ENCODE measurements at places on chromosomes 12 and 14.

DNA sequence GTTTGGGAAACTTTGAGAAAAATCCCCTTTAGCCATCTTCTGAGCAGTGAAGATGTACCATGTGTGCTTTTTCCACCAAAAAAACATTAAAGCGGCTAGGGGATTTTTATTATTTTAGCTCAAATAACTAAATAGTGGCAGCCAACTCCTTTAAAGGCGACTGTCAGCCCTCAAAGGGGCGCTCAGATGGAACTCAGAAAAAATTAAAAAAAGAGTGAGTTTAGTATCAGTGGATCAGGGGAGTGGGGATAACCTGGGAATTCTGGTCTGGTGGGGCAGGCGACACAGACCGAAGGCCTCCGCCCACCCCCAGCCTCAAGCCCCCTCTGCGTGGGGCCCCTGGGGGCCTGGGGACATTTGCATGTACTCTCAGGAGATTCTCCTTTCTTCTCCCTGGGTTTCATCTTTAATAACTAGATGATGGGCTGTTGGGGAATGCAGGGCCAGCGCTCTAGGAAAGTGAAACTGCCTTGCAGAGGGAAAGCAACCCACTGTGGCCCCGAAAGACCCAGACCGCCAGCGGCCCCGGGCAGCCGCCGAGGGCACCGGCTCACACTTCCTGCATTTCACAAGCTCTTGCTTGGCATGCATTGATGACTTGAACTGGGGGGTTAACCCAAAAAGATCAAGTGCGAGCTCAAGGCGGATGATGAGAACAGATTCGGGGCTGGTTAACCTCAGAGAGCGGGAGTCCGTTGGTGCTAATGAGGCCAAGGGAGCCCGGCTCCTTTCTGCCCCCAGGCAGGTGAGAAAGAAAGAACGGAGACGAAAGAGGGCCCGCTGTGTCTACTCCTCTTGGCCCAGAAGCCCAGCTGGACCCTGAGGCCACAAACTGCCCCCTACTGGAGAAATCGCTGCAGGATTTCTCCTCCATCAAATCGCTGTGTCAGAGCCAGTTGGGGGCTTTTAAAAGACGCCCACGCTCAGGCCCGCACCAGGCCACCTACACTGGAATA lies 7.3 kb upstream of the BATF start:
- DNase-seq, result no peak

DNA sequence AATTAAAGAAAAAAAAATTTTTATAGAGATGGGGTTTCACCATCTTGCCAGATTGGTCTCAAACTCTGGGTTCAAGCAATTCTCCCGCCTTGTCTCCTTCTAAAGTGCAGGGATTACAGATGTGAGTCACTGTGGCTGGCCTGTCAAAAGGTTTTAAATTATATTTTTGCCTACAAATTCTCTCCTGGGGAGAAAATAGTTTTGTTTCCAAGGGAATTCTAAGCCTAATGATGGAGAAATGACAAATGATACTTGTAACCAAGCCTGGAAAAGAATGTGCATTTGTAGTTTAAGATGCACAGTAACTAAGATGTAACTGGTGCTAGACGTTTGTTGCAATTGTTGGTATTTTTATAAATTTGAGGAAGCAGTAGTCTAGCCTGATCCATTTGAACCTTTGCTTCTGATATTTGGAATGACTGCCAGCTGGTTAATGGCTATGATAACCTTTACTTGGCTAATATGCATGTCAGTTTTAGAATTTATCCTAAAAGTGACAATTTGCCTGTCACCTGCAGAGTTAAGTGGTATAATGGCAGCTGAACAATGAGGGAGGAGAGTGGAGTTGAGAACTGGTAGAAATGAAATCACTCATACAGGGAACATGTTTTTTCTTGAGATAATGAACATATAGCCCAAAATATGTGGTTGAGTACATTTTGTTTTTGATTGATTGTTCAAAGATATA lies 148.0 kb downstream of the FUT8 start:
- DNase-seq, result no peak

- DNase-seq, result no peak
These were observed 27.6 kb downstream of the TUBA1A start for GRCh38 chr12:49161092-49161795.

- no peak for DNase-seq
These were observed 13.0 kb upstream of the GPR68 start for GRCh38 chr14:91257328-91258010.

DNA sequence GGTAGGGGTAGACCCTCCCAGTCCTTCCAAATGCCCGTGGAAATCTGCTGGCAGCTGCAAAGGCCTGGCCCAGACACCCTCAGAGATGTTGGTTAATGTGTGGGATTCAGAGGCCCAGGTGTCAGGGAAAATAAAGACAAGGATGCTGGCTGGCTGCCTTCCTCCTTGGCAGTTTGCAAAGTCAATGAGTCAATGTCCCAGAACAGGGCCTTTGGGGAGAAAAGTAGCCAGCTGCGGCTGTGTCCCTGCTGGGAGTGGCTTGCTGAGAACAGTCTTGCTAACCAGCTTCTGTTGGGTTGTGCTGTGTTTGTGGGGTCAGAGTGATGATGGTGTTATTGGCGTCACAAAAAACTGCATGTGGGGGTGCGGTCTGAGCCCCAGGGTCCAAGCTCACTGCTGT lies 29.2 kb downstream of the GLRX5 start:
- no peak for DNase-seq

GRCh38 chr14:54776361-54777001 lies 126.1 kb downstream of the GCH1 start:
- DNase-seq, result no peak

- DNase-seq, result no peak
These were observed 76.9 kb downstream of the OTX2 start for GRCh38 chr14:56733396-56733795.

DNA sequence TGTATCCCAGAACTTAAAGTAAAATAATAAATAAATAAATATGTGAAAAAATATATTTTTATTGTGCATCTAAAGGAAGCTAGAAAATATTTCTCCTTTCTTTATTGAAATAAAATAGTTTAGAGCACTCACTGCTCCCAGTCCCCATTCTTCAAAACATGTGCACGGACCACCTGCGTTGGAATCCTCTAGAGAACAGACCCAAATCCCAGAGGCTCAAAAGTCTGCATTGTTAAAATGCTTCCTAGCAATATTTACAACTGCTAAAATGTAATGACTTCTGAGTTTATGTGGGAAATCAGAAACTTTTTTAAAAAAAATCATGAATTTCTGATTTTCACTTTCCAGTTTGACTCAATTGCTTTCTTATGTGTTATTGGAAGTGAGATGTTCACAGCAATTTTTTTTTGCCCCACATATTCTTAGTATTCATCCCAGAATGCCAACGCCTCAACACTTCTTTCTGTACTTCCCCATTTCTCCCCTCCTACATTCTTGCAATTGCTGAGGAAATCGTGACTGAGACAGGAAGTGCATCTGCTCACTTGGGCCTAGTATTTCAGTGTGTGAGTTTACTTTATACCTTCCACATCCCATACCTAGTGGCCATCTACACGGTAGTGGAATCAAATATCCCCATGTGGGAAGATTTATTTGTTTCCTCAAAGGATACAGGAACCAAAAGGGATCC lies 116.0 kb upstream of the FLRT2 start:
- DNase-seq, result no peak

DNA sequence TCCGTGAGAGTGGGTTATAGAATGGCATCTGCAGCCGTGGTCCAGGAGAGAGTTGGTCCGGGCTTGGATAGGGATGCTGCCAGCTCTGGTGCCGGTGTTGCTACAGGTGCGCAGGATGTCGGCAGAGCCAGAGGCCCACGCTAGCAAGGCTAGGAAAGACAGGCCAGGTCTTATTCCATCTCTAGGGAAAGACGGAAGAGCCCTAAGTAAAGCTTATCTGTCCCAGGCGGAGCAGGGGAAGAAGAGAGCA lies 485 bp upstream of the PSME1 start:
- DNase-seq, result no peak

DNA sequence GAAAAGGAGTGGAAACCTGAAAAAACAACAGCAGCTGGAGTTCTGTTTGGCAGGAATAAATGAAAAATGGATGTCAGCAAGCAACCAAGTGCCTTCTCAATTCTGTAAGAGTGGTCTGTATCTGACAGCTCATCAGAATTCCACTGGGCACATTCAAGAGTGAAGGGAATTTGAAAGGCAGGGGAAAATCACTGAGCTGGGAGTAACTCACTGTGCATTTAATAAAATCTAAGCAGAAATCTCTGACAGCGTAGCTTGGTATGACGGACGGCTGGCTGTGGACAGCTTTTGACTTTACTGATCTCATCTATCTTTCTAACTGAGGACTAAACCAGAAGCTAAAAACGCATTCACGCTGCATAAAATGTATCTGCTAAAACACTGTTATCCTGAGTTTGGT lies 153.4 kb downstream of the RIMBP2 start:
- no peak for DNase-seq

- no peak for DNase-seq
These were observed 65.7 kb downstream of the PTHLH start for GRCh38 chr12:27906658-27907473.

GRCh38 chr12:11815397-11815796 lies 165.9 kb downstream of the ETV6 start:
- no peak for DNase-seq

DNA sequence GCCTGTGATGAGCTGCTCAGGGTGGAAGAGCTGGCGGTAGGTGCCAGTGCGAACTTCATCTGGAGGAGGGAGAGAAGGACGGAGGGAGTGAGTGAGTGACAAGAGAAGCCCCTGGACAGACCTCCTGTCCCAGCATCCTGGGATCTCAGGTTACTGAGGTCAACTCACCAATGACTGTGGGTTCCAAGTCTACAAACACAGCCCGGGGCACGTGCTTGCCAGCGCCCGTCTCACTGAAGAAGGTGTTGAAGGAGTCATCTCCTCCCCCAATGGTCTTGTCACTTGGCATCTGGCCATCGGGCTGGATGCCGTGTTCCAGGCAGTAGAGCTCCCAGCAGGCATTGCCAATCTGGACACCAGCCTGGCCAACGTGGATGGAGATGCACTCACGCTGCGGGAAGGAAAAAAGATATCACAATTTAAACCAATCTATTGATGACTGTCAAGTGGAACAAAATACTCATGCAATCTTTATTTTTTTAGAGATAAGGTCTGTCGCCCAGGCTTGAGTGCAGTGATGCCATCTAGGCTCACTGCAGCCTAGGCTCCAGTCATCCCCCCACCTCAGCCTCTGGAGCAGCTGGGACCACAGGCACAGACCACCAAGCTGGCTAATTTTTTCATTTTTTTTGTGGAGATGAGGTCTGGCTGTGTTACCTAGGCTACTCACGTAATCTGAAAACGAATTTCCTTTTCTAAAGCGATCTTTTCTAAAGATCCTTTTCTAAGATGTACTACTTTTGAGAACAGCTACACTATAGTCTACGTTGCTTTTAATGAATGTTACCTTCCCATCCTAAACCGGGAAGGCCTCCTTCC lies 1.7 kb downstream of the TUBA1B start:
- DNase-seq, result no peak

GRCh38 chr14:25004389-25004809 lies 45.5 kb downstream of the STXBP6 start:
- no peak for DNase-seq

GRCh38 chr14:95943699-95944098 lies 67.1 kb downstream of the TUNAR start:
- DNase-seq, result no peak

- DNase-seq, result no peak
These were observed 35.2 kb downstream of the ZFP36L1 start for GRCh38 chr14:68757618-68758081.

DNA sequence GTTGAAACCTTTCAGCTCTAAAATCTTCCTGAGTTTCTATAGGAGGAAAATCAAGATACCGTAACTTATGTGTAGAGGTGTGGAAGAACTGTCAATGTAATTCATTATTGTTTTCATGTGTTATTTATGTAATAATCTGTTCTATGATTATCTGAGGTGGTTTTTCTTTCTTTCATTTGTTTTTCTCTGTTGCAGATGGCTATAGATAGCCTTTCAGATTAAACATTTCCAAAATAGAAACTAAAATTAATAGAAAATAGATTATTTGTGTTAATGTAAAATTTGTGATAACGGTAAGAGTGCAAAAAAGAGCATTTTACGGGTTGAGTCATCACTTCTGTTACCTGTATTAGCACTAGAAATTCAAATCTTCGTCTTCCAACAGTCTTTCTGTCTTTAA lies 128.8 kb downstream of the SYNE2 start:
- DNase-seq, result no peak

DNA sequence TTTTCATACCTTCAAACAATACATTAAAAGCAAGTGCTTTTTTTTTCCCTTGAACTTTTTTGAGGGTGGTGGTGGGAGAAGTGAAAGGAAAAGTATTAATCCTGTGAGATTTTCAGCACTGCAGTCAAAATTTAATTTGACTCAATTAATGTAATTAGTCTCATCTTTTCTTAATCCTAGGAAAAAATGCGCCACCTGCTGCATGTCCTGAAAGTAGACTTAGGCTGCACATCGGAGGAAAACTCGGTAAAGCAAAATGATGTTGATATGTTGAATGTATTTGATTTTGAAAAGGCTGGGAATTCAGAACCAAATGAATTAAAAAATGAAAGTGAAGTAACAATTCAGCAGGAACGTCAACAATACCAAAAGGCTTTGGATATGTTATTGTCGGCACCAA lies 52.2 kb downstream of the SPATA7 start:
- no peak for DNase-seq

DNA sequence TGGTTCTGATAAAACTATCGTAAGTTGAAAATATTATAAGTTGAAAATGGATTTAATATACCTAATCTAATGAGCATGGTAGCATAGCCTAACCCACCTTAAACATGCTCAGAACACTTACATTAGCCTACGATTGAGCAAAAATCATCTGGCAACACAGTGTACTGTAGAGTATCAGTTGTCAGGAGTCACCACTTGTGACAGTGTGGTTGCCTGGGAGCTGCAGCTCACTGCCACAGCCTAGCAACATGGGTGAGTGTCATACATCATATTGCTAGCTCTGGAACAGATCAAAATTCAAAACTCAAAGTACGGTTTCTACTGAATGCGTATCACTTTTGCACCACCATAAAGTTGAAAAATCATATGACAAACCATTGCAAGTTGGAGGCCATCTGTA lies 203.5 kb downstream of the ATXN7L3B start:
- DNase-seq, result no peak

DNA sequence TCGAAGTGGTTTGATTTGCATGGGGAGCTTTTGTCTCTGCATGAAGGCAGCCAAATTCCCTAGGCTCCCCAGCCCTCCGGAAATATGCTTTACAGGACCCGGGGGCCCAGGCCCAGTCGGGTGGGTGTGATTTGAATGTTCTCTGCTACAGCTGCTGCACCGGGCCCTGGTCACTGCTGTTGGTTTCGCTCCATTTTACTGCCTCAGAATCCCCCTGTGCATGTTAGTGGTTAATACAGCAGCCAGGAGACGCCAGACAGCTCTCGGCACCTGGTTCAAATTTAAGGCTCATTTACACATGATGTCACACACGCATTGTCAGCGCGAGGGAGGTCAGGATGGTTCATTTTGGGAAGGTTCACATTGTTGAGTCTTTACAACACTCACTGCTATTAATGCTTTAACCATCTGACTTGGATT lies 99.6 kb downstream of the SLC38A6 start:
- no peak for DNase-seq

- no peak for DNase-seq
These were observed 447.4 kb downstream of the RAD51B start for GRCh38 chr14:68266998-68267397.

Data from endothelial cell (in vitro differentiated cells).